ENCODE measurements at places on chromosomes 4 and X.
A peak's percentile ranks its signal among the peaks of the same experiment; 100 is the strongest.

DNA sequence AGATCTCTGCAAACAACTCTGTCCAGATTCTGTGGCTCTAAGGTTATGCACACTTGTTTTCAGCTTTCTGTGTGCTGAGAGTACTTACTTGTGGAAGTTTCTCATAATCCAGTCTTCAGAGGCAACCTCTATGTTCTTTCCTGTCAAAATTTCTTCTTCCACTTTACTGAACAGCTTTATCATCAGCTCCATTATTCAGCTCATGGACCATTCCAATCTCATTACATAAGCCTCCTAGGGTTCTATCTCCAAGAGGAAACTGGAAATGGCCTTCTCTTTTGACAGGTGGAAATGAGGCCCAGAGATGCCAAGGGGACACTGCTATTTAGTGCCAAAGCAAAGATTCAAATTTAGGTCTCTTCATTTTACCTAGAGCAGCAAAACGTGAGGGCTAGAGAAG lies 61.3 kb downstream of the CHRDL1 start:
- DNase-seq = peak; percentile 4

GRCh38 chr4:24550441-24551175 lies 33.7 kb downstream of the DHX15 start:
- DNase-seq = no peak

- DNase-seq = no peak
These were observed 488.3 kb downstream of the ANKRD50 start for GRCh38 chr4:124224256-124224655.

GRCh38 chr4:86032476-86033022 lies 327.3 kb downstream of the MAPK10 start:
- DNase-seq = no peak

DNA sequence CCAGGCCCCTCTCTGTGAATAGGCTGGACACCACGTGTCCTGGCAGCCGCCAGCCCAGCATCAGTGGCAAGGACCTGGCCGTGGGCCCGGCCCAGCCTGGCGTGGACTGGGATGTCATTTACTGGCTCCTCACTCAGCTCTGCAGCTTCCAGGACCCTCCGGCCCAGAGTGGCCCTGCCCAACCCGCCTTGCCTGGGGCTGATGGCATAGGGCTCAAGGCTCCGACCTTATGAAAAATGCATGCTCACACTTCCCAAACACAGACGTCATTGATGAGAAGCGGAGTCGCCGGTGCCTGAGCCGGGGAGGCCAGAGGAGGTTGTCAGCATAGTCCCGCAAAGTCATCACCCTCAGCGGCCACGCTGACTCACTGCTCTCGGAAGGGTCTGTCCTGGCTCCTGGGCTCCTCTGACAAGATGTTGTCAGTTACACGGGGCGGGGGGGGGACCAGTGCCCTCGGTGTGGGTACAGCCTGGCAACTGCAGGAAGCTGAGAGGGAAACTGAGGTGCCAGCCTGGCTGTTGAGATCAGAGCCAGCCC lies 14.3 kb downstream of the CFAP99 start:
- DNase-seq = peak; percentile 86

DNA sequence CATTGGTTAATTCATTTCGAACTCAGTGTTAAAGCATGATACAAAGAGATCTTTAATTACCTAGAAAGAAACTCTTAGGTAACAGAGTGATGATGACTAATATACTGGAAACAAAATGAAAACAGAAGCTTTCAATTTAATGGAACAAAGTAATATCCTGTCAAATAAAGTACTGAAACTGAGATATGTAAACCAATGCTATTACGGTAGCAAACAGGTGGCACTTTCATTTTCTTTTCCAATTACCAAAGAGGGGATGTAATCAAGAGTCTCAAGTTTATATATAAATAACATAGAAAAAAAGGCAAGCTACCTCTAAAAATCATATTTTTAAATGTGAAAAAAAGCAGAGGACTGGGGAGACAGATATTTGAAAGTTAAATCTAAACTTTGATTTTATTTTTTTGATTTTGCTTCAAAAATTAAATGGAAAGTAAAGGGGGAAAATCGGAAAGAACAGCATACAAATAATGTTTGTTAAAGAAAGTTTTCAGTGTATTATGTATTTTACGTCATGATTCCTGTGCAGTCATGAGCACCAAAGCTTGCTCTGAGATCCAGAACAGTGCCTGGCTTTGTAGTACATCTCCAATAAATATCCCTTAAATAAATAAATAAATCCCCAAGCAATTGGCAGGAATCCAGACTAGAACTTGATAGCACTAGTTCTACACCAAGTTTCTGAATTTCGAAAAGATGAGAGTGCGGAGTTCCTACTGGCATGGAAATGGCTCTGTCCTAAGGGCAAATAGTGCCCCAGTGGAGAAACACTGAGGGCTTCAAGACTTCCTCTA lies 25.0 kb upstream of the RAPGEF2 start:
- DNase-seq = no peak

- DNase-seq = no peak
These were observed 101.6 kb downstream of the PDE5A start for GRCh38 chr4:119526786-119527550.

DNA sequence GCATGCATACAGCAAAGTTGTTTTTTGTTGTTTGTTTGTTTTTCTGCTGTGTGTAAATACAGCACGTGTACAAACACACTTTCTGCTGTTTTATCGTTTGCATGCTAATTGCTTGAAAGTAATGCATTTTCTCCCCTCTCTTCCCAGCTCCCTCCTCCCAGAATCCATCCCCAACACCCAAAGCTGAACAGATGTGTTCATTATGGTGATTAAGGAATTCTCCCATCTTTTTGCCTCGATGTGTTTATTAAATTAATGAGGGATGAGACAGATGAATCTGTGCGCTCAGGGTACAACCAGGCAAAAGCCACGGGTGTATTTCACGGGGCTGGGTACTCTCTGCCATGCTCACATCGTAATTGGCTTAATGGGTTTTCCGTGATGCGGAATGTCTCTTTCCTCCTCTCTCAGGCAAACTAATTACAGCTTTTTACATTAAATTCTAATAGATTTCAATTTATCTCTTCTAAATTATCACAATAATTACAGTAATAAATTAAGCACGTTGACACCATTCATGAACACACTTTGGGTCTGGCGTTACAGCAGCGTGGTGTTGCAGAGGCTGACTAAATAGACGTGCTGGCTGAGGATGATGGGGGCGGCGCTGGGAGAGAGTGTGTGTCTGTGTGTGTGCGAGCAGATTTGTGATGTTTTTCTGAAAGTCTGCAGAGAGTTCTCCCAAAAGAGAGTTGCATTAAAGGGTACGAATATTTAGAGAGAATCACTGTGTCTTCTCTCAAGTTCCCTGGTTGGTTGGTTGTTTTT lies 117.7 kb downstream of the CRLF2 start:
- DNase-seq = no peak

DNA sequence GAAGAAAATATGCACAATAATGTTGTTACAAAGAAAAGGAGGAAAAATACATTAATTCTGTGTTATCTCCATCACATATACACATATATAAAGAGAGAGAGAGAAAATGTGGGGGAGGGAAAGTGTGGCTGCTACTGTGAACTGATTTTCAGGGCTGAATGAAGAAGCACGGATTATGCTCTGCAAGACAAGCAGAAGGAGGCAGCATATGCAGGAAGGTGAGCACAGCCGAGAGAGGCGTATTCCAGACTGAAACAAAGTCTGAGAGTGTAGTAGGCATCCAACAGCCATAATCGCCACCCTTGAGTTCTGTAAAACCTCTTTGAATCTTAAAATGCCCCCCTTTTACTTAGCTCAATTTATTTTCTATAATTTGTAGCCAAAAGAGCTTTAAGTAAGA lies 1081.8 kb upstream of the GRID2 start:
- DNase-seq = no peak

DNA sequence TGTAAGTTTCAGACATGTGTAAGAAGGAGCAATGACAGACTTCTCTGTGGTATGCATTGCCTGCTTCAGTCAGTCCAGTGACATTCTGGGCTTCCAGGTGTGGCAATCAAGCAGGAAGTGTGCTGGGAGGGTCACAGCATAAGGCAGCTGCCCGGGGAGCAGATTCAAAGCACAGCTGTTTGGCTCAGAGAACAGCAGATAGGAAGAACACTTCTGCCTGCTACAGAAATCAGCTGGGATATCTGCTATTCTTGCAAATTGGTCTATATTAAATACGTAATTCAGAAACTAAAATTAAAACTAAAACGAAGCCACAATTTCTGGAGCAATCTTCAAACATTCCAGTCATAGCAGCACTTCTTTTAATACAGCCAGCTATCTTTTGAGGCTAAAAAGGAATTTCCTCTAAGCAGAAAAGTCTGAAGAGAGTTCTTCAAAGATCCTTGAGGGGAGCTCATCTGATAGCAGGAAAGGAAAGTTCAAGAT lies 47.5 kb upstream of the GALNT7 start:
- DNase-seq = peak; percentile 24

DNA sequence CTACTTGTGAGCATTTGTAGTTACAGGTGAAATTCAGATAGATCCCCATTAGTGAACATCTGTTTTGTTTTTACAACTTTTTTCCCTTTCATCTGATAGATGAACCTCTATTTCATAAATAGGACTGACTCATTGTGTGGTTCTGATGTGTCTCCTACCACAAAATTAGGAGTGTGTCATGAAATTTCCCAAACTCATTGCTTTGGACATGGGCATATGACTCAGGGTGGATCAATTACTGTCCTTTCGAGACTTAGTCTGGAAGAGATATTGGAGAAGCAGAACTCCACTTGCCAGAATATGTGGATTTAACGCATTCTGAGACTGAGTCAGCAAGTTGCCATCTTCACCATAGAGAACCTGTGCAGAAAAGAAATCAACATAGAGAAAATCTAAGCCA lies 53.5 kb upstream of the PCDH10 start:
- DNase-seq = no peak

- DNase-seq = peak; percentile 74
These were observed 3.8 kb downstream of the CHST7 start for GRCh38 chrX:46577221-46578005.

GRCh38 chr4:26300314-26301307 lies 20.2 kb upstream of the RBPJ start:
- DNase-seq = no peak
